ENCODE measurements at places on chromosomes 7 and 10.
A peak's percentile ranks its signal among the peaks of the same experiment; 100 is the strongest.

DNA sequence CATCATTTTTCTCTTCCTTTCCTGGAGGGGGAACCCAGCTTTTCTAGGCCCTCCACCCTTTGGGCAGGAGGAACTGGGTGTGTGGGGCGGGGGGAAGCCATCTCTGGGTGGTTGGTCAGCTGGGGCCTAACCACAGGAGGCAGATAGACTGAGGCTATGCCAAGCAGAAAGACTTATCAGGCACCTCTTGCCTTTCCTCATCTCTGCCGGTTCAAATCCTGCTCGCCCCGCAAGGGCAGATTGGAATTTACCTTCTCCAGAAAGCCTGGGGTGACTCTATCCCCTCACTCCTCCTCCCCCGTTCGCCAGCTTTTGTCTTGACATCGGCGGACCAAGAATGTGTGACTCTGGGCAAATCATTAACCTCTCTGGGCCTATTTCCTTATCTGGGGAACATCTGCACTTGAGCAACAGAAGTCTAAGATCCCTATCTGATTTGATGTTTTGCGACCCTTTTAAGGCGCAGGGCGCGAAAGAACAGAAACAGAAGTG is 584 bp upstream of the GARS1 start:
- no peak for DNase-seq

DNA sequence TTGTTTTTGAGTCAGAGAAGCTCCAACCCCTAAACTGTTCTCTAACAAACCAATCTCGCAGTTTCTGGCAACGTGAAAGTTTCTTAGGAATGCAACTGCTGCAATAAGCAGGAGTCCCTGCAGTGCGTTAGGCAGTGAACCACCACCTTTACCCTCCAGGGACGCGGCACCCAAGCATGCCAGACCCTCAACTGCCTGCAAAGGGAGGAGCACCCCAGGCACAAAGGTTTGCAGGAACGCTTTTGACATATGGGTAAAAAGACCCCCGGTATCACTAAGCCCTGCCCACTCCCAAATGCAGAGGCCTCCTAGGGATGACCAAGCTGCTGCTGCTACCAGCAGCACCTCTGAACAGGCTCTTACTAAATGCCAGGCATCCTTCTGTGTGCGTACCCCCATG is 4.7 kb downstream of the TBRG4 start:
- DNase-seq: no peak

DNA sequence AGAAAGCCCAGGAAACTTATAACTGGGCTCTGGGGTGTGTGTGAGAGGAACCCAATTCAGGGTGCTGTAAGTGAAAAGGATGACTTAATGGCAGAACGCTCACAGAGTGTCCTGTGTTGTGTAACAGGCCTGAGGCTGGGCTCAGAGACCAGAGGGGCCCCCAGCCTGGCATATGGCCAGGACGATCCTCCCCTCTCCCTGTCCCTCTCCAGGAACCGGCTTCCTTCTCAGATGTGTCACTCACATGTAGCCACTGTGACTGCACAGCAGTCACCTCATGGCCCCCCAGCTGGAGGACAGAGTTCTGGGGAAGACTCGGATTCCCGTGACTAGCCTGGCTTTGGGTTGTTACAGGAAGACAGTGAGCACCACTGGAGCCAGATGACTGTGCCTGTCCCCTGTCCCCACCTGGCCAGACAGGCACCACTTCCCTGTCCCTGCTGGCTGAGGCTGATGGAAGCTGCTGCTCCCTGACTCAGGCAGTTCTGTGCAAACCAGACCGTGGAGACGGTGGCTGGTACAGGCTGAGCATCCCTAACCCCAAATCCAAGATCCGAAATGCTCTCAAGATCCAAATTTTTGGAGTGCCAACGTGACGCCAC is 220.5 kb downstream of the MLLT10 start:
- DNase-seq: no peak

DNA sequence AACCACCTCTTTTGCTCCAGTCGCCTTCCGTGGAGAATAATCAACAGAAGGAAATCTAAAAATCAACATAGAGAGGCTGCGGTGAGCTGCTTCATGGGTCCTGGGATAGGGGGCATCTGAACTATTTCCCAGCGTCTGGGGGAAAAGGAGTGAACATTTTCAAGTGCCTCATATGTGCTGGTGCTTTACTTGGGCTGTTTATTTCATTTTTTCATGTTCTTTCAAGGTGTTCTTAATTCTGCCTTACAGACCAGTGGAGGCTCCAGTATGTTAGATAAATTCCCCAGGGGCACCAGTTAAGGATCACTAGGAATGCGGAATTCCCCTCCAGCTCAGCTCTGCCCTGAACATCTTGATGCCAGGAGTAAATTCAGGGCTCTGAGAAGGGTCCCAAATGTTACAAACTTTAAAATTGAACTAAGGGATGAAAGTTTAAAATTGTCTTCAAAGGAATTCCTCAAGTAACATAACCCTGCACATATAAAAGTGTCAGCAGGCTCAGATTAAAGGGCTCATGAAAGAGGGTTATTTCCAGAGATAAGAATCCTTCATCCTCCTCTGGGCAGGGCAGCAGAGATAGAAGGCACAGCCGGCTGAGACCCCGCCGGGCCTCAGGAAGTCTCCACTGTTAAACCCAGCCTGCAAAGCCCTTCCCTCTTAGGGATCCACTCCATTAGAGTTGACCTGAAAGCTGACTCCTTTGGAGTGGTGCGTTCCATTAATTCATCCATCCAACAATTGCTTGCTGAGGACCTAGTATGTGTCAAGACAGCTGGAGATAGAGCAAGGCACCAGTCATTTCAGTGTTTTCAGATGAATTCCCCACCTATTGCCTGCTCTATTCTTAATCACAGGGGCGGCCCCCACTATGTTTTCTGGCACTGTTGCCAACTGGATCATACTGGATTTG is 345.8 kb downstream of the KCNMA1 start:
- DNase-seq: no peak

- DNase-seq: no peak
Observed at GRCh38 chr7:120716307-120716706, 141.6 kb downstream of the TSPAN12 start.

DNA sequence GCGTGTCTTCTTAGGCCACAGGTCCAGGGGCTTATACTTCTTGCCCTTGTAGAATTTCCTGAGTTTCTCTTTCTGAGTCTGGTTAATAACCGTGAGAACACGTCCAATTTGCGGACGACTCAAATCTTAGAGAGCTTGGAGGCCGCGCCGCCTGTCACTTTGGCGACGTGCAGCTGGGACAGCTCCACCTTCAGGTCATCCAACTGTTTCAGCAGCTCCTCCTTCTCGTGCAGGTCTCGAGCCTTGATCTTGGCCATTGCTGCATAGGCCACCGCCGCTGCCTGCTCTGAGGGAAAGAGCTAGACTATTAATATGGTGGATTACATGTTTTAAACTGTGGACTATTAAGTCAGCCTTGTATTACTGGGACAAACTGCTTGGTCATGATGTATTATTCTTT is 26.9 kb downstream of the EVX1 start:
- no peak for DNase-seq

DNA sequence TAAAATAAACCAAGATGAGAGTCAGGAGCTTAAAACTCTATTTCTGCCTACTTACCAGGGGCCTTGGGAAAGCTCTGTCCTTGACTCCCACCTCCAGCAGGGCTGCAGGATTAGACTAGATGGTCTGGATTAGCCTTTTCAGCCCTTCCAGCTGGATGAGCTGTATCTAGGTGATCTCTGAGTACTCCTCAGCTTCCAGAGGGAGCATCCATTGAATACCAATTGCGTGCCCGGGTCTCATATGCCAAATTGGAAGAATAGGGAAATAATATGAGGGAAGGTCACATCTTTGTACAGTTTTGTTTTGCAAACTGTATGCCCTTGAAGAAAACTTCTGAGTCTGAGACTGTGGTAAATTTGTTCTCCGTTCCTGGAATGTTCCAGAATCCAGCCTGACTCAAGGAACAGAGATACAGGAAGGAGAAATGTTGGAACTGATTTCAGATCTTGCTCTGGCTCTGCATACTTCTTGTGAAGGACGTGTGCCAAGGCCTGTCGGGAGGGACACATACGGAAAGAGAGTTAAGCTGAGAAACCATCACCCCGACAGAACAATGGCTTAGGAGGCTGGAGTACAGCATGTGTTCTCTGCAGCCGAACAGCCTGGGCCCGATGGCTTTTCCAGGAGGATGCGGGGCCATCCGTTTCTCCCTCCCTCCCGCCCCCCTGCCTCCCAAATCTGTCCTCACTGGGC is 44.9 kb downstream of the MINDY4 start:
- no peak for DNase-seq

GRCh38 chr10:15439341-15439842 is 68.3 kb upstream of the FAM171A1 start:
- peak; percentile 33 for DNase-seq

DNA sequence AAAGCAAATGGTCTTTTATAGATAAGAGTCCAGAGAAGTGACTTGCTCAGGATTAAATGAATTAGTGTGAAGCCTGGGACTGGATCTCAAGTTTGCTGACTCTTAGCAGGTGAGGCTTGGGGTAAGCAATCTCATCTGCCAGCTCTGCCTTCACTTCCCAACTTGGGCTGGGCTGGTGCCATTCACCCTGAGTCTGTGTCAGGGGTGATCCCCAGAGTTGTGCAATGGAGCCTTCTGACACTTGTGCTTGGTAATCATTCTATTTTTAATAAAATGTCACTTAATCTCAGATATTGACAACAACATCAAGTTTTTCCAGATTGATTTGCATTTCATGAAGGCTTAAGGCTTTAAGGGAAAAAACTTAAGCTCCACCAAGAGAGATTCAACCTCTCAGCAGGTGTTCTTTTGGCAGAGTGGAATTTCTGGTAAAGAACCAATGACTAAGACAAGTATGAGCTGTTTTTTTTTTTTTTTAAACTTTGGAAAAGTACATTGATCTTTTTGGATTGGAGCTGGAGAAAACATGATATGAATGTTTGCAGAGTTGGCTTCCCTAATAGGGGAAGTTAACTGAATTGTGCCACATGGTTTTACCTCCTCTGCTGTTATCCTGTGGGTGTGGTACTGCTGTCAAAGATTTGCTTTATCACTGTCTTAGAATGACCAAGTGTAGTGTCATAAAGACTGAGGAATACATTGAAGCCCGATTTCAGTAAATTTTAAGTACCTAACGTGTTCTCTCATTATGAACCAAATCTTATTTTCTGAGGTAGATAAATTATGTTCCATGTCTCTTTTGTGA is 48.6 kb upstream of the GPR37 start:
- no peak for DNase-seq

- no peak for DNase-seq
Observed at GRCh38 chr7:94509264-94509886, at the start of gene CASD1. Gene CASD1 (plus strand): TSS chr7:94509809. CDS start chr7:94510085, 276 bp downstream.

- DNase-seq: no peak
Observed at GRCh38 chr7:94354953-94355352, 39.7 kb upstream of the COL1A2 start.

DNA sequence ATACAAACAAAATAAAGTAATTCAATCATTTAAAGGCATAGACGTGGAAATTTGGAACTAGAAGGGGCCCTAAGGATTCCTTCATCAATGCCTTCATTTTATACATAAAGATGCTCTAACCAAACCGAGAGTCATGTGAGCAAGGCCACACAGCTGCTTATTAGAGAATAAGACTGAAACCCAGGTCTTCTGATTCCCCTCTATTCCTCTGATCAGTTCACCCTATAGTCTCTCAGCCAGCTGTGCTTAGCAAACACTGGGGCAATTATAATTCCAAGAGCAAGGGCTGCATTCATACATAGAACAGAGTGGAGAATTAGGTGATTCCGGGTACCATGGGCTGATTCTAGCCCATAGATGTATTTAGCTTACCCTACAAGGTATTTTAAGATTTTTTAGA is 9.7 kb upstream of the XPNPEP1 start:
- DNase-seq: no peak

GRCh38 chr7:142584765-142585164 is 164.5 kb upstream of the PRSS1 start:
- no peak for DNase-seq

DNA sequence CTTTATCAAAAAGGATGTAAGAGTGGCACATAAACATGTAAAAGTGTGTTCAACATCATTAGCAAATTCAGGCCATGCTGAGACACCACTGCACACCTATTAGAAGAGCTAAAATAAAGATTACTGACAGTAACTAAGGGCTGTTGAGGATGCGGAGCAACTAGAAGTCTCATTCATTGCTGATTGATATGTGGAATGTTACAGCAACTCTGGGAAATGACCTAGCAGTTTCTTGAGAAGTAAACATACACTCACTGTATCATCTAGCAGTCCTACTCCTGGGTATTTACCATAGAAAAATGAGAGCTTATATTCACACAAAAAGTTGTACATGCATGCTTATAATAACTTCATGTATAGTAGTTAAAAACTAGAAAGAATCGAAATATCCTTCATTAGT is 77.3 kb downstream of the CCSER2 start:
- DNase-seq: no peak

GRCh38 chr10:24027107-24027506 is 181.8 kb upstream of the KIAA1217 start:
- no peak for DNase-seq

- DNase-seq: no peak
Observed at GRCh38 chr10:34186745-34187144, 628.4 kb downstream of the PARD3 start.

DNA sequence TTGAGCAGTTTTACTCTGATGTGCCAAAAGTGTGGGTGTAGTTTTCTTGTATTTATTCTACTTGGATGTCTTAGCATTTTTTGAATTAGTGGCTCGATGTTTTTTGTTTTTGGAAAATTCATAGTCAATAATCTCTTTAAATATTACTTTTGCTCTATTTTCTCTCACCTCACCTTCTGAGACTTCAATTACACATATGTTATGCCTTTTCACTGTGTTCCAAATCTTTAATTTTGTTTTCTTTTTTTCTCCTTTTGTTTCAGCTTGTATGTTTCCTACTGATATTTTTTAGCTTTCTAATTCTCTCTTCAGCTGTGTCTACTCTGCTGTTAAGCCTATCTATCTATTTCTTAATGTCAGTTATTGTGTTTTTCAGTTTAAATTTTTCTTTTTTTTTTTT is 69.5 kb downstream of the ZNF503 start:
- DNase-seq: no peak

DNA sequence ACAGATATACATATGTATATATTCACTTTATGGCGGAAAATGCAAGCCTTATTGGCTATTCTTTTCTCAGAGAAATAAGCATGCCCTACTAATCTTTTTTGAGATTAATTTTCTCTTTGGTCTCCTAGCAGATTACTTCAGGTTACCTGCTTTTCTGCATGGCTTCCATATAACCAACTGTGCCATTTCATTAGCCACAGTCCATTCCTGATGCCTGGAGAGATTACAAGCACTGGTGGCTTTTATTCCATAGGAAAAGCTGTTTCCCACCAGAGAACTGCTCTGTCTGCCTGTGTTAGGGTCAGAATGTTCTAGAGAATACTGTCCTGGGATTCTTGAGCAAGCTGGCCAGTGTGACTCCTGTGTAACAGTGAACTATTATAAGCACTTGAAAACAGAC is 59.8 kb downstream of the LRRN3 start:
- DNase-seq: no peak

DNA sequence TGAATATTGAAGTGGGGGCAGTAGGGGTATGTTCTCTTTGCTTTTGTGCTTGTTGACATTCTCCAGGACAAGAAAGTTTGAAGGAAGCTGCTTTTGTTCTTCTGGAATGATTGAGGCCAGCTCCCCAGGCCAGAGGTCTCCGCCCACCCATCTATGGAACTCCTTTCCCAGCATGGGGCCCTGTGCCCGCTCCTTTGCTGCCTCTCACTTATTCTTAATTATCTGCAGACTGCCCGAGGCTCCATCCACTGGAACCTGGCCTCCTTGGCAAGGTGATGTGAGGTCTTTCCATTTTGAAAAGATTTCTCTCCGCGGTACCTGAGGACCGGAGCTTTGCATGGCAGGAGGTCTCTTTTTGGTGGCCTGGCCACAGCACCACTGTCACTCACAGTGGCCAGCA is 39.3 kb upstream of the MKI67 start:
- DNase-seq: no peak

All from stromal cell of bone marrow (primary cell).